ENCODE measurements at places on chromosomes 6 and 20.

GRCh38 chr6:62283365-62283764, 2.7 kb downstream of the KHDRBS2 start:
- DNase-seq = no peak

DNA sequence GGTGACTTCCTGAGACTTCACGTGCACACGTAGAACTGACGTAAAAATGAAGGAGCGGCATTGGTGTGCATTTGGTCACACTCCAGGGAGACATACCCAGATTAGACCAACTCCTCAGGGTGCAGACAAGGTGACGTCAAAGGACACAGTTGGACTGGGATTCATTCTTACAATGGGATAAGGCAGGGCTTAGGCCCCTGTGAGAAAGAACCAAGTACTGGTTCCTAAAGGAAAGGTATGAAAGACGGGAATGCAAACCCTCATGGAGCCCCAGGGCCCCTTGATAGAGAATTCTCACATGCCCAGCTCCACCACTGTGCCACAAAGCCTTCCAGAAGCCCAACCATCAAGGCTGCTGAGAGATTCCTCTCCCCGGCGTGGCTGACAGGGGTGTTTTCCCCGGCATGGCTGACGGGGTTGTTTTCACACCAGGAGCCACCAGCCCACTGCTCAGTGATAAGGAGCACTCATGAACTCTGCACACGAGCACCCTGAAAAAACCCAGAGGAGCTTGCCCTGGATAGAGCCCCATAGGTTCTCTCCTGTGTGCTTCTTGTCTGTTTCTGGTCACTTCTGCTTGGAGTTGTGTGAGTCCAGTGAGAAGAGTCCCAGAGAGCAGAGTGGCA, 90.1 kb downstream of the CAP2 start:
- DNase-seq = no peak

DNA sequence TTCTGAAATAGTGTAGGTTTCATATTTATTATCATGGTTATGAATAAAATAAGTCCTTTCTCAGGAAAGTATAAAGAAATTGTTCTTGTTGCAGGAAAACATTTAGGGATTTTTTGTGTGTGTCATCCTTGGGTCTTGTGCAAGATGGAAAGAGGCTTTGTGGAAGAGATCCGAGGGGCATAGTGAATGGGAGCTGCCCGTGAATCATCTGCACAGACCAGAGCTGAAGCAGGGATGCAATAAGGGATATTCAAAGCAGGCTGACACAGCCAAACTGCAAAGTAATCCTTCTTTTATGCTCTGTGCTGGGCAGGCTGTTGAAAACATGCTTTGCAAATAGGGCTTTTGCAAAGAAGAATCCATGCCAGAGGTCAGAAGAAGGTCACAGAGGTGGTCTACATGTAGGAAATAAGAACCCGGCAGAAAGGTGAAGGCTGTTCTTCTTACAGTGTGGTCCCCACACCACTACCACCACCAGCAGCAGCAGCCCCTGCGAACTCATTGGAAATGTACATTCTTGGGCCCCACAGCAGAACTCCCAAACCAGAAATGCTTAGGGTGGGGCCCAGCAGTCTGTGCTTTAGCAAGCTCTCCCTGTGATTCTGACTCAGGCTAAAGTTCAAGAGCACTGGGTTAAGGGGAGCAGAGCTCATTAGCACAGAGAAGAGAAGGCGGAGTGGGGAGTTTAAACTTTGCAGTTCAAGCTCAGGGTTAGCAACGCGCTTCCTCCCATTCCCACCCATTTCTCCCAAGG, 237.6 kb downstream of the QKI start:
- DNase-seq = no peak

DNA sequence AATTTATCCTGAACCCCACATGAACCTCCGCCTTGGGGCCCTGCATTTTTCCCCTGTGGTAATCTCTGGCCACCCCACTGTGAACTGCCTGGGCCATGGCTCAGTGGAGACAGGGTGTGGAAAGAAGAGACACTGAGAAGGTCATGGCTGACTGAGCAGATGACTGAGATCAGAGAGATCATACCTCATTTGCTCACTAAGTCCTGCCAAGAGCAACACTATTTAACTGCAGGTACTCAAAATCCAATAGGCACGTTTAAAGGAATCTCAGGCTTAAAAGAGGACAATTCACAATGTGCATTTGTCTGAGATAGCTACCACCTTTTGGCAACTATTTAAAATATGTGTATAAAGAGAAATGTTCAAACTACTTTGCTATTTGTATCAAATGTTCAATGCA, 305.0 kb downstream of the GMDS start:
- no peak for DNase-seq

DNA sequence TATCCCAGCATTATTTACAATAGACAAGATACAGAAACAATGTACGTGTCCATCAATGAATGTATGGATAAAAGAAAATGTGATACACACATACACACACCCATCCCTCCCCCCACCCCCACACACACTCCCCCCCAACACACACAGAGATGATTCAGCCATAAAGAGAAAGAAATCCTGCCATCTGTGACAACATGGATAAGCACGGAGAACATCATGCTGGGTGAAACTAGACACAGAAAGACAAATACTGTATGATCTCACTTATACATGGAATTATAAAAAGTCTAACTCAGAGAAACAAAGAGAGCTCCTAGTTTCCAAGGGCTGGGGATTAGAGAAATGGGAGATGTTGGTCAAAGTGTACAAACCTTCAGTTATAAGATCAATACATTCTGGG, 104.8 kb upstream of the LY86 start:
- DNase-seq = no peak

- no peak for DNase-seq
Measured at GRCh38 chr6:30067460-30068139, 602 bp downstream of the PPP1R11 start.

DNA sequence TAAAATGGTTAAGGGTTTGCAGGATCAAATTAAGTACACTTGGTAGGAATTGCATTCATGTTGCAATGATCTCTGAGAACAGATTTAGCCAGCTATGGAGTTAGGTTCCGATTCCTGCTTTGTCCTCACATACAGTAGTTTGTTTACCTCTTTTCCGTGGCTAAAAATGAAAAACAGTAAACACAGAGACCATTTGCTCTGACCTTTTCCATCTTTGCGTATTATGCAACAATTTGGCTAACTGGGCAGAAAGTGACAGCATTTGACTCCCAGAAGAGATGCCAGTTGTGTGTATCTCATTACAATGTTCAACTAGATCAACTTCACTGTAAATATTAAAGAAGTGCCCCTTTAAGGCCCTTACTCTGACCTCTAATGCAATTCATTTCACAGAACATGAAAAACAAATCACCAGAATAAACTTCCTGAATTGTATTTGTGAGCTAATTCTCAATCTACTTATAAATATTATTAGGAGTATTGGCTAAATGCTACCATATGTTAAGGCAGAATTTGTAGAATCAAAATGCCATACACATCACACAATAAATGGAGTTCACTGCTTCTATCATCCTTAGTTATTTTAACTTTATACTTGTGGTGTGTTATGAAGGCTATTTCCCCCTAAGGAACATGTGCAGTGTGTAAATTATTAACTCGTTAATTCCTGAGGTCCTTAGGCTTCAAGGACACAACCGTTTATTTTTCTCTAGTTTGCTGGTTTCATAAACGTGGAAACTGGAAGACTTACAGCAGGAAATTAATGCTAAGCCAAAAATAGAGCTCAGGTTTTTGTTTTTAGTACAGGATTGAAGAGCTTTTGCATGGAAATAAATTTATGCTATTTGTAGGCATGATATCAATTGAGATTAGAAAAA, 380.7 kb upstream of the CITED2 start:
- no peak for DNase-seq

GRCh38 chr20:50598074-50598473, 87.9 kb downstream of the PTPN1 start:
- DNase-seq = no peak

Data from esophagus squamous epithelium (tissue), 5 donors.